Renal cortex interstitium (tissue), 15 donors: ENCODE measurements at places on chromosomes 6 and 20. TPM values are rescaled to one million over a fixed set of nuclear protein-coding genes. Genes with fewer than 3 reads are reported as not detected.

Gene DZANK1
- polyA plus RNA-seq: 7.3 TPM

Gene GPSM3
- polyA plus RNA-seq: 9.4 TPM

DNA sequence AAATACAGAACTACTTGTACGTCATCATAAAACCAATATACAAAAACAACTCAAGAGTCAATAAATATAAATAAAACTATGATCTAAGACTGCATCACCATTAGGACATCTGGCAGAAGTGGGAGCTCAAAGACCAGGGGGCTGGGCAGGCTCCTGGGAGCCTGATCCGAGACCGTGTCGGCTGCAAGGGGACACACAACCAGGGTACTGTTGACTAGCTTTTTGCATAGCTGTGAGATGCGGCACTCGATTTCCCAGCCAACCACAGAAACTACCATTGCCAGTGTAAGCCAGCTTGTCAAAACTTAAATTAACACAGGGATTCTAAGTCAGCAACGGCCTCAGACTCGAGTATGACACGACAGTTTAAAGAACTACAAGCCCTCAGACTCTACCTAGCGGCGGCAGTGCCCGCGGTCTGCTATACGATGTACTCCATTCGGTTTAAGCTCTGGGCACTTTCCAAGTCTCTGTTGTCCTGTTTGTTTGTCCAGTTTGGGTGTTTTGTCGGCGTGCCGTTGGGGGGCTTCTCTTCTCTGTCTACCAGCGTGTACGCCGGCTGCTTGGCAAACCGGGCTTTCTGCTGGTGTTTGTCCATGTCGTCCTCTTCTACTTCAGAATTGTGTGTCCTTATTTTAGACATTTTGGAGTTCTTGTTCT, 34.6 kb downstream of the JAG1 start:
- DNase-seq: no peak

- DNase-seq: no peak
Measured at GRCh38 chr6:84082689-84083265, 49.2 kb downstream of the MRAP2 start.

- DNase-seq: no peak
Measured at GRCh38 chr6:62707914-62708313, 421.9 kb upstream of the KHDRBS2 start.

GRCh38 chr6:41023114-41023513, 15.9 kb downstream of the UNC5CL start:
- DNase-seq: no peak
